ENCODE measurements at places on chromosomes 3 and 15.

- peak; percentile 51 for DNase-seq
Observed at GRCh38 chr15:101488300-101489164, 975 bp downstream of the PCSK6 start.

- DNase-seq: no peak
Observed at GRCh38 chr3:138331143-138331894, 1.7 kb upstream of the NME9 start.

GRCh38 chr3:52636673-52637072 is 49.0 kb downstream of the PBRM1 start:
- DNase-seq: no peak

DNA sequence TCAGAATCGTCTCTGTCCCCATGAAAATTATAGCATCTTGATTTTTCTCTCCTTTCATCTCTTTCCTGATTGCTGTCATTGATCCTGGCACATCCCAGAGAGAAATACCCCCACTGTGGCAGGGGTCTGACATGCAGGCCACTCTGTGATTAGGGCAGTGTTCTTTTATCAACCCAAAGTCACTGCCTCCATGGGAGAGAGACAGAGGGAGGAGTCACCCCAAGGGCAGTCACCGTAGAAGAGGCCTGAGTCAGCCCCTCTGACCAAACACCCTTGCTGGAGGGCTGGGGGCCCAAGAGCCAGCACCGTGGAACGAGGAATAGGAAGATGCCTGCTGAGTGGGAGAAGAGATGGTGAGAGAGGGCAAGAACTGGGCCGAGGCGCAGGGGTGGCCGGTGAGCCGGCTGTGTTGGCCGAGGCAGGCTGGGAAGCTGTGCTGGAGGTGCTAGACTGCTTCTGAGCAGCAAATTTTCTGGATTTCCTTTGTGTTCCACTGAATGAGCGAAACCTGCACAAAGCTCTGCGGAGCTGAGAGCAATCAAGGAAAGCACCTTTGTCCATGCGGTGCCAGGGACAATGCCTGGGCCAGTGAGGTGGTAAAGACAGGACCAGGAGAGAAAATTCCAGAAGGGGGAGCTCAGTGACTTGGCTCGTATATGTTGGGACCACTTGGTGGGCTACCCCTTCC is 103.8 kb downstream of the ADCY5 start:
- DNase-seq: no peak
